Metanephros (tissue), 2 donors: ENCODE measurements at places on chromosomes 12 and 14. TPM values are rescaled to one million over a fixed set of nuclear protein-coding genes. Genes with fewer than 3 reads are reported as not detected.

PLBD1 gene
- 31.4 TPM for total RNA-seq

RD3L gene
- total RNA-seq: 0.23 TPM

CD163L1 gene
- total RNA-seq: 5.8 TPM

ISM2 gene
- total RNA-seq: 5.7 TPM

CARMIL3 gene
- 1.9 TPM for total RNA-seq

KRT72 gene
- total RNA-seq: not detected

ANO4 gene
- 0.76 TPM for total RNA-seq

TRIM9 gene
- 1.6 TPM for total RNA-seq

RFX4 gene
- total RNA-seq: not detected

PRKAG1 gene
- total RNA-seq: 38.2 TPM

B4GALNT3 gene
- total RNA-seq: 15.5 TPM

STYK1 gene
- 1.1 TPM for total RNA-seq

FAM186B gene
- 0.47 TPM for total RNA-seq

OR6S1 gene
- total RNA-seq: not detected

GLT8D2 gene
- 15.2 TPM for total RNA-seq

PRB2 gene
- total RNA-seq: not detected

TMEM233 gene
- total RNA-seq: 1.8 TPM

VRTN gene
- total RNA-seq: not detected

TRPV4 gene
- 13.9 TPM for total RNA-seq

FKBP11 gene
- total RNA-seq: 11.3 TPM

ETNK1 gene
- 75.4 TPM for total RNA-seq

FOXA1 gene
- 3.2 TPM for total RNA-seq

RNASE3 gene
- 3.3 TPM for total RNA-seq

ZC3H14 gene
- total RNA-seq: 66.9 TPM

KRT73 gene
- total RNA-seq: not detected

ASB2 gene
- total RNA-seq: 14.4 TPM

CMA1 gene
- total RNA-seq: not detected

FAM181A gene
- not detected for total RNA-seq

EAPP gene
- total RNA-seq: 47.3 TPM

DACT1 gene
- total RNA-seq: 38.0 TPM

ACOT4 gene
- total RNA-seq: 2.4 TPM

SYNE3 gene
- 6.0 TPM for total RNA-seq

ENDOU gene
- total RNA-seq: not detected

NKX2-1 gene
- not detected for total RNA-seq

SPIC gene
- total RNA-seq: 0.18 TPM

MGP gene
- total RNA-seq: 54.7 TPM

DUSP16 gene
- total RNA-seq: 23.9 TPM

GPR68 gene
- 0.64 TPM for total RNA-seq

KERA gene
- 2.7 TPM for total RNA-seq

DIO2 gene
- 4.4 TPM for total RNA-seq

PIWIL1 gene
- 0.35 TPM for total RNA-seq

GPR132 gene
- 2.3 TPM for total RNA-seq

LRRC10 gene
- total RNA-seq: not detected

C14orf180 gene
- total RNA-seq: 2.6 TPM

FIGNL2 gene
- total RNA-seq: 3.7 TPM

FAM90A1 gene
- total RNA-seq: 0.18 TPM

MAP3K9 gene
- 4.0 TPM for total RNA-seq

CAPZA3 gene
- total RNA-seq: not detected

ULK1 gene
- 39.1 TPM for total RNA-seq

LRTM2 gene
- 0.35 TPM for total RNA-seq

TMEM121 gene
- 14.7 TPM for total RNA-seq

SENP1 gene
- total RNA-seq: 34.0 TPM

ERP27 gene
- total RNA-seq: 14.0 TPM

KRT83 gene
- not detected for total RNA-seq

GPX2 gene
- 2.5 TPM for total RNA-seq

MIPOL1 gene
- total RNA-seq: 16.2 TPM

CLEC14A gene
- 31.0 TPM for total RNA-seq

PLEK2 gene
- total RNA-seq: 1.3 TPM
